Anterior cingulate cortex (tissue), 58 donors: ENCODE measurements at places on chromosomes 16 and 17.

DNA sequence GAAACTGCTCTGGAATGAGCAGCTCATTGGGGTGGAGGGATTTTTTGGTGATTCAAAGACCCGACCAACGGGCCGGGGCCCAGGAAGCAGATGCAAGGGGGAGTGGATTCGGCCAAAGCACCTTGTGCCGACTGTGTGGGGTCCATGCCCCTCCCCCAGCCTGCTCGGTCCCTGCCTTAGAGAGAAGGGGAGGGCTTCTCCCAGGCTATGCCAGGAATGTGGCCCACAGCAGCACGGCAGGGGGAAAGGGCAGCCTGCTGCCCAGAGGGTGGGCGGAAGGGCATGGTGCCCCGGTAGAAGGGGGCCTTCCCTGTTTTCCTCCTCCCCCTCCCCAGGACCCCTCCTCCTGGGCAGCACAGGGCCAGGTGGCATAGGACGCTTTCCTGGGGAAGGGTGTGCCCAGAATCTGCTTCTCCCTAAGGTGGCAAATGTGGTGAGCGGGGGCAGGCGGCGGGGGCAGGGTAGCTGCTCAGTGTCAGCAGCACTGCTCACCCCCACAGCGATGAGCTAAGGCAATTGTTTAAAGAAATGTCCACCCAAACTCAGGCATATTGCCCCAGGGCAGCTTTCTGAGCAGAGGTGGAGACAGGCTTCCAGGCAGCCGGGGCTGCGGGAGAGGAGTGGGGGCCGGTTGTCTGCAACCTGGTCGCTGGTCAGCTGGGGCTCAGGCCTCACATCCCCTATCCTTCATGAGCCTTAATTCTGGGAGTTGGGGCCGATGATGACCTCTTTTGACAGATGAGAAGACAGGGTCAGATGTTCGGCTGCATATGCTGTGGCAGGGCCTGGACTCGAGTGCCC, 33.9 kb upstream of the MLKL start:
- no peak for DNase-seq

DNA sequence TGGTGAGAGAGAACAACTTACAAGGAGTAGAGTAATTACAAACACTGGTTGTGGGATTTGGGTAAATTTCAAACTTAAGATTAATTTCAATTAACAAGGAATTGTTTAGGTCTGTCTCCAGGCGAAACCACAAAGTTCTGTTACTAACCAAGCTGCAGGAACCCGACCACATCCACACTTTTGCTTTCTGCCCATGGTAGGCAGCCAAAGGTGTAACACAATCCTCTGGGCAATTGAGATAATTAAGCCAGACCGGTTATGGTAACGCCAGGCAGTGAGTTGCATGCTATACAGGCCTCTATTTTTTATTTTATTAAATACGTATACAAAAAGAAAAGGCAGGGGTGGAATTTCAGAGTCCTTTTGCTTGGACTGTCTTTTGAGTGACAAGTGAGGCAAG, 12.0 kb downstream of the KCNJ2 start:
- no peak for DNase-seq

DNA sequence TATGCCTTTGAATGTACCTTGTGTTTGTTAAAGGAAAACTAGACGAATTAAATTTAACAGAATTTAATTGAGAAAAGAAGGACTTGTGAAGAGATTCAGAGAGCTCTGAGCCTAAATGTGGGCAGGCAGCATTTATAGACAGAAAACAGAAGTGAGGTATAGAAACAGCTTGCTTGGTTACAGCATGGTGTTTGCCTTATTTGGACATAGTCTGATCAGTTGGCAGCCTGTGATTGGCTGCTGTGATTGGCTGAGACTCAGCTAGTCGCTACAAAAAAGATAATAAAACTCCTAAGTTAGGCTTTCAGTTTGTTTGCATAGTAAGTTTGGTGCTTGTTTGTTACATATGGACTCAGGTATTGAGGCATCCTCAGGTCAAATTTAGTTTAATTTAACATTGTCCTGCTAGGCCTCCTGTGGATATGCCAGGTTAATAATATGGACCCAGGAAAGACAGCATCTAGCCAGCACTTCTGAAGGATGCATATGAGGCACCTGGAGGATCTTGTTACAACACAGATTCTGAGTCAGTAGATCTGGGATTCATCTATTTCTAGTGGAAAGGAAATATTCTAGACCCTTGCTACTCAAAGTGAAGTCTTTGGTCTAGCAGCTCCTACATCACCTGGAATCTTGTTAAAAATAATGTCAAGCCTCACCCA, 43.4 kb downstream of the SLFN5 start:
- no peak for DNase-seq

- DNase-seq: no peak
Observed at GRCh38 chr16:63323055-63323454, 1286.8 kb upstream of the CDH8 start.

GRCh38 chr16:2842340-2843000, 12.4 kb downstream of the ZG16B start:
- DNase-seq: no peak

GRCh38 chr17:46873941-46874645, 22.7 kb downstream of the WNT9B start:
- no peak for DNase-seq

GRCh38 chr17:59914274-59914854, 21.4 kb downstream of the RPS6KB1 start:
- DNase-seq: no peak

DNA sequence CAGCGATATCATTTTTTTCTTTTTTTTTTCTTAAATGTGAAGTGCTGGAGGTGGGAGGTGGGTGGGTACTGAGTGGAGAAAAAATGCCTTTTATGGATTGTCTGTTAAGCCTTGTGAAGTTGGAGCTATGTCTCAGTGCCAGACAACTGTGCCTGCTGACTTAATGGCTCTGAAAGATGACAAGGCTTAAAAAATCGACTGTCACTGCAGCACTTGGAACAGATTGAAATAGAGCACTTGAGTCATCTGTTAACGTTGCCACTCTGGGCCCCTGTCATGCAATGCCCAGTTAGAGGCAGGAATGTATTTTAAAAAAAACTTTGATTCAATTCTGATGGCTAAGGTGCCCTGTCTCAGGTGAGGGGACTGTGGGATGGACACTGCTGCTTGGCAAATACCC, 108.2 kb upstream of the HS3ST2 start:
- no peak for DNase-seq

DNA sequence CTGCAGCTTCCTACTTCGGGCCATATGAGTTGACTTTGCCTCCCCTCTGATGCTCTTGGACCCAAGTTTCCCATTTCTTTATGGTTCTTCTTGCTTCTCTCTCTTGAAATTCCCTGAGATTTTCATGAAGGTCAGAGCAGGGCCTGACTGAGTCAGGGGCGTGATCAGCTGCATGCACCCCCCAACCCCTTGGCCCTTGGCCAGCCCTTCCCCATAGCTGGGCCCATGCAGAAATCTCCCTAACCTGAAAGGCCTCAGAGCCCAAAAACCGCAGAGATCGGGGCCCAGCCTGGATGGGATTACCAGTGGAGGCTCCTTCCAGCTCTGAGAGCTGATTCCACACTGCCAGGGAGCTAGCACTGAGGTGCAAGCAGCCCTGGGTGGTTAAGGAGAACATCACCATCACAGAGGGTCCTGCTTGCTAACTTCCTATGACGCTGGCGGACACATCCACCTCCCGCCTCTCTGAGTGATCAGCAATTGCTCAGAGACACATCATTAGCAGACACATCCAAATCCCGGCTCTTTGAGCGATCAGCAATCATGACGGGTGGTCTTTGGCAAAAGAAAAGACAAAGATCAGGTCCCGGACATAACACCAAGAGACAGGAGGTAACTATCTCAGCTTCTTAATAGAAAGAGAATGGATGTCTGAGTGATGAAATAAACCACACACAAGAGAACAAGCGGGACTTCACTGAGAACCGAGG, 161.5 kb downstream of the C16orf78 start:
- no peak for DNase-seq

- no peak for DNase-seq
Observed at GRCh38 chr17:67043283-67043682, 1.1 kb upstream of the CACNG1 start.

DNA sequence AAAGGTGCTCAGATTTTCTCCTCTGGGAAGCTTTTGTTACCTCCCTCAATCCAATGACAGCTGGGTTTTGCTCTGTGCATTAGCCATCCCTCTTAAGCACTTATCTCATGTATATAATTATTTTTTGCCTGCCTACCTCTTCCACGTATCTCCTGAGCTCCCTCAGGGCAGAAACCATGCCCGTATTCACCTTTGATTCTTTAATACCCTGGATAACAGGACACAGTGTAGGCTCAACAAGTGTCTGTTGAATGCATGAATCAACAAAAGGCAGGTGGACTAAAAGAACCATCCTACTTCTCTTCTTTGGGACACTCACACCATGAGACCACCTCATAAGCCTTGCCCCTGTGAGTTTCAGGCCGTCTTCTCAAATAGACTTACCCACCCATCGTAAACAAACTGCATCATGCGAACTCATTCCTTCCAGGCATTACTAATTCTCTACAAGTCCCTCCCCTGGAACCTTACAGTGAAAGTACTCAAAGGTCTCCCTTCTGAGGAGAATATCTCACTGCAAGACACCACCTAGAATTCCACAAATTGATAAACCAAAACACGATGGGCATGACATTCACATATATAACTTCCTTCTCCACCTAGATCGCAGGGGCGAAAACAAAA, 3.2 kb downstream of the ARHGAP17 start:
- DNase-seq: no peak
